Ammon's horn (tissue), 1 donor: ENCODE measurements at places on chromosomes 6 and 20.
A peak's percentile ranks its signal among the peaks of the same experiment; 100 is the strongest.

DNA sequence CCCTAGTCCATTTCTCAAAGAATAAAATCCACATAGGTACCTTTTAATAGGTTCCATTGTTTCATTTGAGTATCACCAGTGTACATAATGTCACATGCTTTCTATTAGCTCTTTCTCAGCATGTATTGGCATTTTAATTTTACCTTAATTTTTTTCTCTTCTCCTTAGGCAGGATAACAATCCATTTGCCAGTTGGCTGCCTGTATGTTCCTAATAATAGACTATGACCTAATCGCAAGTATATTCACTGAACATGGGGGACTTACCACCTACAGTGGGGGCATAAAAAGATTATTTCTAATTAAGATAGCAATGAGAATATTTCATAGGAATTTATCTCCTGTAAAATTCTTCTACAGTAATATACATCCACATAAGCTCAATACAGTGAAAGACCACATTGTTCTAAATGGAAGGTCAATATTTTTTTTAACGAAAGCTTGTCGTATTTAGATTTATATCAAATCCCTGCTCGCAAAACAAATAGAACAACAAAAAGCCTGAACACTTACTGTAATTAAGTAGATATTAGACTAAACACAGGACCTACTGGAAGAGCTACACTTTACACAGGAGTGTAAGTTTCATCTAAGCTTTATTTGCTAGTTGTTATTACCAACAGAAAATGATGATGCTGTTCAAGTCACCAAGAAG lies 76.4 kb downstream of the OGFRL1 start:
- DNase-seq: no peak

GRCh38 chr6:11054722-11055121 lies 10.6 kb upstream of the ELOVL2 start:
- no peak for DNase-seq

GRCh38 chr6:117118490-117118889 lies 146.9 kb upstream of the VGLL2 start:
- DNase-seq: no peak

DNA sequence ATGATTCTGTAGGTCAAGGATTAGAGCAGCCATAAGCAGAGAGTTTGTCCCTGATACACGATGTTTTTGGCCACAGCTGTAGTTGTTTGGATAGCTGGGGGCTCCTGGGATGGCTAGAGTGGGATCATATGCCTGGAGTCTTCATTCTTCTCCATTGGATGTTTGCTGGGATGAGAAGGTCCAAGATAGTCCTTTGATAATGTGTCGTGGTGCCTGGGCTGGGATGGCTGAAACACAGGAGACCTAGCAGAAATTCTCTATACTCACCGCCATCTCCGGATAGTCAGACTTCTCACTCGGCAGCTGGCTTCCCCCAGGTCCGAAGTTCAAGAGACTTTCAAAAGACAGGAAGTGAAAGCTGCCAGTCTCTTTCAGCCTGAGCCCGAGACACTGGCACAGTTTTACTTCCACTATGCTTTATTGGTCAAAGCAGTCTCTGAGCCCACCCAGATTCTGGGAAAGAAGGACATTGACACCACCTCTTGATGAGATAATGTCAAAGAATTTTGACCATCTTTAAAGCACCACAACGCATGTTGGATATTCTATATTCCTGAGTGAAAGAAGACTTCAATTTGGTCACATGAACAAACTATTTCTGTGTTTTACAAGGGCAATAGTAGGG lies 16.0 kb downstream of the MARCKS start:
- peak; percentile 71 for DNase-seq

DNA sequence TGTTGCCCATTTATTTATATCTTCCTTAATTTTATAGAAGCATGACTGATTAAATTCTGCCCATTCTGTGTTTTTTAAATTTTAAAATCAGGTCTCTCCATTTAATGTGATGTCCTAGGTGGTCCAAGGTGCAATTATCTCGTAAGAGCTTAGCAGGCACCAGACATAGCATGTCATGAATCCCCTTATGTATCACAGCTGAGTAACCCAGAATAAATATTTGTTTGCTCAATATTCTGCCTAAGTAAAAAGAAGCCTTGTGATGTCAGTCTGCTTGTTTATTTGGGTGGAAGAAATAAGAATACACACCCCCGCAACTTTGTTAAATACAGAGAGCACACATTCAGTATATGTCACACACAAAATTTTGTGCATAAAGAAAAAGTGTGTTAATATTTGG lies 211.3 kb downstream of the FARS2 start:
- no peak for DNase-seq

GRCh38 chr20:61744691-61745396 lies 320.8 kb downstream of the TAF4 start:
- no peak for DNase-seq

DNA sequence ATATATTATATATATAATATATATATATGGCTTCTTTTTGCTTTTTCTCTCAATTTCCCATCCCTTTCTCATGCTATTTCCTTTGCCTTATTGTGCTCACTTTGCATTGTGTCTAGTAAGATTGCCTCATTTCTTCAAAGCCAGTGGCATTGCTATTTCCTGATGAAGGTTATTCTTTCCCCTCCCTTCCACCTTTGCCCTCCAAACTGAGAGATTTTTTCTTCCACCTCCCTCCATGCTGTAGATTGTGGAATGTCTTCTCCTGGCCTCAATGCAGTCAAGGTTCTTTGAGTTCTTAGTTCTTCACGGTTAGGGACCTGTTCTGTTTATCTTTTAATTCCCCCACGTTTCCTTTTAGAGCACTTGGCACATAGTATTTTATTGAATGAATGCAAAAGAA lies 17.2 kb downstream of the SH3BGRL2 start:
- DNase-seq: no peak
